ENCODE measurements at places on chromosomes 6 and 20.

- no peak for DNase-seq
These were observed 4.7 kb downstream of the CUL9 start for GRCh38 chr6:43186706-43187105.

GRCh38 chr6:72702421-72702820, 80.6 kb downstream of the KCNQ5 start:
- no peak for DNase-seq

DNA sequence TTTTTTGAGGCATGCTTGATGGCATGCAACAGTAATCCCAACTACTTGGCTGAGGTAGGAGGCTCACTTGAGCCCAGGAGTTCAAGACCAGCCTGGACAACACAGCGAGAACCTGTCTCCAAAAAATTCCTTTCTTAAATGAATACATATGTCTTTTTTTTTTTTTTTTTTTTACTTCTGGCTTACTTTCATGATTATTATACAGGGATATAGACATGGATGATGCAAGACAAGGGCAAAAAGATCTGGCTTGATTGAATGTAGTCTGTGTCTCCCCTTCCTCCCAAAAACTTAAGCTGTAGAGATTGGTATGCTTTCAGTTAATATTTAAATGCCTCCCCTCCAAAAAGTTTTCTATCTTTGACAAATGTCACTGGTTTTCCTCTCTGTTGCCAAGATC, 7.6 kb downstream of the SNX3 start:
- DNase-seq = no peak

- no peak for DNase-seq
These were observed 244.1 kb downstream of the BMP7 start for GRCh38 chr20:57022306-57022705.

- DNase-seq = peak; percentile 63
These were observed 41.9 kb upstream of the SIM1 start for GRCh38 chr6:100506651-100507050.

GRCh38 chr6:166325383-166326042, 16.8 kb downstream of the SFT2D1 start:
- DNase-seq = no peak

GRCh38 chr6:77883851-77884250, 231.0 kb downstream of the MEI4 start:
- DNase-seq = no peak

- no peak for DNase-seq
These were observed 16.2 kb downstream of the TREML2 start for GRCh38 chr6:41184761-41185160.

- no peak for DNase-seq
These were observed 99.7 kb downstream of the FAM50B start for GRCh38 chr6:3948866-3949265.

DNA sequence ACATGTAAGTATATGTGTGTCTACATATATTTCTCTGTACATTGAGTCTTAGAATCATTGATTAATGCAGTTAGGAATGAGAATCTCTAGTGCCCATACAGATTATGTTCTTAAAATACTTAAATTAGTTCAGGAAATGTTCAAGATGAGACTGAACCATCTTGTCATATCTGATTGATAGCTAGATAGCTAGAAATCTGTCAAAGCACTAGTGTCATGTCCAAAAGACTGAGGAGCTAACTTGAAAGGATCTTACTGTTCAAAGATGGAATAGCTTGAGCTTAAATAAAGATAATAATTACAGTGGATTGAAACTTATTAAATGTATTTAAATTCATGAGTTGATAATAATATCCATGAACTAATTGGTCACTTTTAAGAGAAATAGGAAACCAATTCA, 191.7 kb upstream of the TCF21 start:
- no peak for DNase-seq
